ENCODE measurements at places on chromosomes 6 and 20. TPM values are rescaled to one million over a fixed set of nuclear protein-coding genes. Genes with fewer than 3 reads are reported as not detected.

Gene VGLL2
- total RNA-seq, result 0.17 TPM

Gene POLR3F
- total RNA-seq, result 11.7 TPM

DNA sequence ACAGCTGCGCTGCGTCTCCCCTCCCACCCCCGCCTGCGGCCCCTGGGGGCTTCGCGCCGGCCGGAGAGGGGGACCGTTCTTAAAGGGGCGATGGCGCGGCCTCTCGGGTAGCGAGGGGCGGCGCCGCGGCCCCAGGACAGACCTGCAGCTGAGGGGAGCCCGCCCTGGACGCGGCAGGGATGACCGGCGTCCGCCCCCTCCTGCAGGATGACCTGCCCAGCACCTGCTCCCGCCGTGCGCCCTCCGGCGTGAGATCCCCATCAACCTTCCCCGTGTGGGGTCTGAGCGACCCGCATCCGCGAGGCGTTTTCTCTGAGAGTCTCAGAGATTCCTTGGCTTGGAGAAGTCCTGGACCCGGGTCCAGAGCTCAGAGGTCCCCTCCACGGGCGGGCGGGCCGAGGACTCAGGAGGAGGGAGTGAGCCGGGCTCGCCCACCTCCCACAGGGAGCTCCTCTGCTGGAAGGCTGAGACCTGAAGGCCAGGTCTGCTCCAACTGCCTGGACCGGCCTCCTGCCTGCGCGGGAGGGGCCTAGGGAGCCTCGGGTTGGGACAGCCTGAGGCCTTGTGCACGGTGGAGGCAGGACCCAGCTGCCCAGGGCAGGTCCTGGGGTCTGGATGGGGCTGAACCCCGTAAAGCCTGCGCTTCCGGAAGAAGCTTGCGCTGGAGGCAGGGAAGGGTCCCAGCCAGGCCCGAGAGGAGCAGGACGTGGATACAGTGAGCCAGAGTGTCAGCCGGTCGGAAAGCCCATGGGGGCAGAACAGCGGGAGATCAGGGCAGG, 532 bp upstream of the NKAIN4 start:
- no peak for DNase-seq

Gene BHLHE23
- total RNA-seq, result not detected

Gene DEFB132
- not detected for total RNA-seq

Gene TBXT
- total RNA-seq, result not detected

DNA sequence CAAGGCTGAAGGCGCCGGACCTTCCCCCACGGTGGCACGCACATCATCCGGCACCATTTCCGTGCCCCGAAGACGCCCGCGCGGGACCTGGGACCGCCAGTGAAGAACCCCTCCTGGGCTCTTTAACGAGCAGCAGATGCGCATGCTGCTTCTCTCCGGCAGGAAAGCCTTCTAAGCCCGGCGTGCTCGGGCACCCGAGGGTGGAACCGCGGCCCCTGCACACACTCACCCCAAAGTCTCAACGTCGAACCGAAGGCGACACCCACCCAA, 240 bp downstream of the FOXQ1 start:
- DNase-seq, result no peak

DNA sequence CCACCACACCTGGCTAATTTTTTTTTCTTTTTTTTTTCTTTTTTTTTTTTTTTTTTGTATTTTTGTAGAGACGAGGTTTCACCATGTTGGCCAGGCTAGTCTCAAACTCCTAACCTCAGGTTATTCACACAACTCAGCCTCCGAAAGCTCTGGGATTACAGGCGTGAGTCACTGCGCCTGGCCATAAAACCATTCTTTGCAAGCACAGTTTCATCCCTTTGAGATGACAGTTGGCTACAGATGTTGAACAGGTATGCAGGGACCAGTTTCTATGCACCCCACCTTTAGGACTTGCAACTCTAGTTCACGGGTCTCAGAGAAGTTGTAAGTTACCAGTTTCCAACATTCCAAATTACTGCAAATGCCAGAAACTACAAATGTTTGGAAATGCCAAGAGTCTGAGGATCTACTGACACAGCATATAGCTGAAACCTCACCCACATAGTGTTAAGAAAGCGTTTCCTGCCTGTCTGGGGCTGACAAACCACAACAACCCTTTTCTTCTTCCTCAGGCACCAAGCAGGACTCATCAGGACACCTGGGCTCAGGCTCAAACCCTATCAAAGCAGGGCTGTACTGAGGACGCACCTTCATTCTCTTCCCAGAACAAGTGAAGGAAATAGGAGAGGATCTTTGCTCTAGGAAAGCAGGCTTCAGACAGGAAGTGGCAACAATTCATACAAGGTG, 22.9 kb downstream of the ARHGAP18 start:
- no peak for DNase-seq

DNA sequence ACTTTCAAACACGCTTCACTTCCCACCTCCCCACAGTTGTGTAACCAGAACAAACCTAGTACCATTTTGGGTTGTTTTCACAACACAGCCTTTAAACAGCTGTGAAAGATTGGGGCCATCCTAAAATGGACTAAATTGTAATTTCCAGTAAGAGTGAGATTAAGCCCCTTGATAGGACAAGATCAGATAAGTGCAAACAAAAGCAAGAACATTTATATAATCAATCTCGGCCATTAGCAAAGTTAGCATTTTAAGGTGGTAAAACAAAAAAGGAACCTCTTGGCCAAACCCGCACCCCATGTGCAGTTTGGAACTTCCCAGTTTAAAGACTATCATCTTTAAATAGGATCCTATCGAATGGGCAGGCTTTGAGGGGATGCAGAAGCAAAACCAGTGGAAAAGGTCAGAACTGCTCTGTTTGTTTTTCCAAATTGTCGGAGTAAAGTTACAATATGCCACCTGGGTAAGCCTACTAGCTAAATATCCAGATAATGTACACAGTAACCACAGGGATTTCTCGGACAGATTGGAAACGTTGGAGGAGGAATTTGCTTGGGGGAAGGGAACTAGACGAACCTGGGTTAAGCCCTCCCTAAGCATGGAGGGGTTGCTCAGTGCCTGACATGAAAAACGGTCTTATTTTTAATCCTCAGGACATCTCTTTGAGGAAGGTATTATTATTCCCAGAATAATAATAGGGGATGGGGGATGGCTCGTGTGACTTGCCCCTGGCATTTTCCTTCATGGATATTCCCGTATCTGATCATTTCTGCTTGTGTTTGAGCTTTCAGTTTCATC, 159.8 kb upstream of the SALL4 start:
- no peak for DNase-seq

- DNase-seq, result peak; percentile 74
Observed at GRCh38 chr6:2514965-2515543, 235.7 kb downstream of the MYLK4 start.

DNA sequence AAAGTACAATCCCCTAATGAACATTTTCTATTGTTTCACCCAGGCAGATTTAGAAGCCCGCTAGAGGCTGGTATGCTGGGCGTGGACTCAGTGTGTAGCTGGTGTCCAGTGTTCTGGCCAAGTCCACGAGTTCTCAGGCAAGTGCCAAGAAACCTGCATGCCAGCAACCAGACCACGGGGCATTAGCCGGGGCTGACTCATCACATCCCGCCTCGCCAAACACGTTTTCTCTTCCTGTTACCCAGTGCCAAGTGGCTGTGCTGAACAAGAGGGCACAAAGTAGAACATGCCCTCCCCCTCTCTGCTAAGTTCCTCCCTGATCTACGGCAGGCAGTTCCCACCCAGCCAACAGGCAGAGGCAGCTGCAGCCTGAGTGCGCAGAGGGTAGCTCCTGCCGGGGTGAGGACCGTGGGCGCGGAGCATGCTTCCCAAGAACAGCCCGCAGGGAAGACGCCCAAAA, 29.6 kb downstream of the RAMACL start:
- DNase-seq, result peak; percentile 99

DNA sequence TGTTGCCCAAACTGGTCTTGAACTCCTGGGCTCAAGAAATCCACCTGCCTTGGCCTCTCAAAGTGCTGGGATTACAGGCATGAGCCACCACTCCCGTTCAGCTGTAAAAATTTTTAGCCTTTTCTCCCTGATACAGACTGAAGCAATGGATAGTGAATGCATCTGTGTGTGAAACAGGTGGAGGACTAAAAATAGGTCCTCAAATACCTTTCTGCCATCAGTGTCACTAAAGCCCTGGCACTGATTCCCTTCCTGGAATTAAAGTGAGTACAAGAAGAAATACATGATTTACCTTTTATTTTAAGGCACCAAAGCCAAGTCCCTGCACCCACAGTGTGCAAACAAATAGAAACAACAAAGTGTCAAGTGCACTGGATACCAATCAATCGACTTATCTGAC, 25.1 kb downstream of the TULP4 start:
- no peak for DNase-seq

- peak; percentile 74 for DNase-seq
Observed at GRCh38 chr20:13492001-13492481, 146.7 kb downstream of the TASP1 start.

Gene SPATA2
- total RNA-seq, result 5.7 TPM

- DNase-seq, result no peak
Observed at GRCh38 chr20:10213526-10213925, 5.1 kb upstream of the SNAP25 start.

DNA sequence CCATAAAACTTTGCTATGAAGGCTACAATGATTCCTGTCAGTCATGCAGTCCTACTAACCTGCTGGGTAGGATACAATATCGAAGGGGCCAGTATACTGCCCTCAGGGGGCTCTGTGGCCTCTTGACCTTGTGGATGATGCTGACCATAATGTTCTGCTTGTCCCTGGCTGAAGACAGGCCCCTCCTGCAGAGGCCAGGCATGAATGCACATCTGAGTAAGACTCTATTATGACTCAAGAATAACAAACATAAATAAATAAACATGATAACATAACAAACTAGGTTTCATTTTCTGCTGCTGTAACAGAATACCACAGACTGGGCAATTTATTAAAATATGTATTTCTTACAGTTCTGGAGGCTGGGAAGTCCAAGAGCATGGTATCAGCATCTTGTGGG, 44.0 kb upstream of the POU5F1 start:
- DNase-seq, result peak; percentile 15

- DNase-seq, result no peak
Observed at GRCh38 chr6:118603372-118603771, 48.0 kb downstream of the CEP85L start.

Gene HLA-DQA1
- not detected for total RNA-seq

Gene TREML2
- total RNA-seq, result not detected

- no peak for DNase-seq
Observed at GRCh38 chr20:57791966-57792365, 82.2 kb upstream of the PMEPA1 start.

DNA sequence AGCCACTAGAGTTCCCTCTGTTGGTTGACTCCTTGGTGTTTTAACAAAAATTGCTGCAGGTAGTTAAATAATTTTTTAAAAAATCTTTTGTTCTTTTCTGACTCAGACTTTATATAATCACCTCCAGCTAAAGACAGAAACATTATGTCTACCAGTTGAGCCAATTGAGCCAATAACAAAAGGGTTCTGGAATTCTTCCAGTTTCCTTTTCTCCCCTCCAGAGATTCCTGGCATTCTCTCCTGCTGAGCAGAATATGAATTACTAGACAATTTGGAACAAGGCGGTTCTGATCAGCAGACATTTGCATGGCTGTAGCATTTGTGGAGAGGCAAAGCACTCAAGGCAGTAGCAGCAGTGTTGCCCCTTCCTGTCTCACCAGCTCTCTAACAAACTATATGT, 144.0 kb upstream of the SLC35B3 start:
- peak; percentile 77 for DNase-seq

Gene LGSN
- total RNA-seq, result 0.10 TPM

GRCh38 chr6:90168693-90169131, 127.9 kb downstream of the BACH2 start:
- peak; percentile 50 for DNase-seq

GRCh38 chr20:25127761-25128537, 46.0 kb upstream of the VSX1 start:
- DNase-seq, result no peak
